Stromal cell of bone marrow (primary cell): ENCODE measurements at places on chromosomes 1 and 21.

DNA sequence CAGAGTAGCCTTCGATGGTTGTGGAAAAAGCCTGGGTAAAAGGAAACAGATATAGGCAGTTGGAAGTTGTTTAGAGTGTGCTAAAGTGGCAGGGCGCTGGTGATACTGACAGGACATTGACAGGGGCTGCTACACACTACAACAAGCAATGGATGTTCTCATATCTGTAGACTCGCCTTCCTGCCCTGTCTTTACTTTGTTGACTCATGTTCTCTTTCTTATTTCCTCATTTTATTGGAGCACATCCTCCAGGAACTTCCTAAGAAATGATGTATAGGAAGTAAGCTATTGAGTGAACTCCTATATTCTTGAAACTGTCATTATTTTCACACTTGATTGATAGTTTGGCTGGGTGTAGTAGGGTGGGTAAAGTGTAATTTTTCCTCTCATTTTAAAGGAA lies 51.0 kb downstream of the C4BPA start:
- no peak for DNase-seq

GRCh38 chr1:176826265-176826664 lies 338.2 kb downstream of the ASTN1 start:
- no peak for DNase-seq

GRCh38 chr1:214492401-214493075 lies 58.9 kb downstream of the PTPN14 start:
- DNase-seq, result no peak

DNA sequence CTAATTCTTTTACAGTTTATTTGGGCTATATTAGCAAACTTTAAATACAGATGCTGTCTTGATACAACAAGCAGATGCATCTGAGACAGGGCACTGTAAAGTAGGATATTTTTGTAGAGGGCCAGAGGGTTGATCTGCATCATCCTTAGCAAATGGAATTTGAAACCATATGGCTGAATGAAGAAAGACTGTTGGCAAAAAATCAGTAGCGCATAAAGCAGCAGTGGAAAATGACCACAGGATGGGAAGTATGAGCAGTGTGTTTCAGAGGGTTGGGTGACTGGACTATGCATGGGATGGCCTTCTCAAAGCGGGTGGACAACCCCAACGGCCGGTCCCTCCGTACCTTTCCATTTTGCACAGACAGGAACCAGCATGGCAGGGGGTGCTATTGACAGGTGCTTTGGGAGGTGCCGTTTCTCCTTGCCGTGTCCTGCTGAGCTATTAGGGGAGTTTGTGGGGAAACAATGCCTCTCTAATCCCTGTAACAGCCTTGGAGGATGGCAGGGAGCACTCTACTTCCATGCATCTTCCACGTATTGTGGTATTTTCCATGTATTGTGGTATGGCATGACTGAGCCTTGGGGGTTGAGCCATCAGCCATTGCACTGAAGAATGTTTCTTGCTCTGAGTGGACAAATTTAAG lies 5.9 kb downstream of the LRRC8B start:
- DNase-seq, result no peak

GRCh38 chr1:65813956-65814355 lies 21.3 kb downstream of the PDE4B start:
- peak; percentile 49 for DNase-seq

- no peak for DNase-seq
Measured at GRCh38 chr1:230752407-230752806, 5.2 kb downstream of the CAPN9 start.

- DNase-seq, result no peak
Measured at GRCh38 chr1:199279067-199279466, 640.2 kb downstream of the PTPRC start.

GRCh38 chr1:218718206-218718605 lies 373.1 kb downstream of the TGFB2 start:
- peak; percentile 21 for DNase-seq
